RWPE2 (cell line): ENCODE measurements at places on chromosomes 12 and 14.

- no peak for DNase-seq
Observed at GRCh38 chr14:50794068-50794645, 36.8 kb downstream of the NIN start.

DNA sequence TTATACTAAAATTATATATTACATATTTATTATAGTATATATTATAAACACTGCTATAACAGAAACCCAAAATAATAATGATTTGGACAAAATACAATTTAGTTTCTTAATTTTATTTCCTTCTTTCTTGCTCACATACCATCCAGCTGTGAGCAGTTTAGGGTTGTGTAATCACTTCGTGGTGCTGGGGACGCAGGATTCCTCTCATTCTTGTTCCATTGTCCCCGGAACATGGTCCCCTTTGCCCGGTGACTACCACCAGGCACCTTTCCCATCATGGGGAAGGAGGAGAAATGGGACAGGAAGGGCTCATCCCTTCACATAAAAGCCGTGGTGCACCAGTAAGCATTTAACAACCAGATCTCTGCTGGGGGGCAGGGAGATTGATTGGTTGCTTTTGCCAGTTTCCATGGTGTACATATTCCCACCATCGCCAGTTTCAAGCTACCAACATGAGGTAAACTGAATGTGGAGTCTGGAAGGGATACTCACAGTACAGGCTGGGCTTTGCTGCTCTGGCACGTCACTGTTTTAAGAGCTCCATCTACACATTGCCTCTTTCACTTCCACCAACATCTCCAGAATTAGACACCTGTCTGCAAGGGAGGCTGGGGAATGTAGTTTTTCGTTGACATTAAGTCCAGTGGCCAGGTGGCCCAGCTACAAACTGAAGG is 191.5 kb downstream of the TMEM132C start:
- no peak for DNase-seq

- DNase-seq, result no peak
Observed at GRCh38 chr14:103123634-103124500, 606 bp downstream of the TNFAIP2 start.

DNA sequence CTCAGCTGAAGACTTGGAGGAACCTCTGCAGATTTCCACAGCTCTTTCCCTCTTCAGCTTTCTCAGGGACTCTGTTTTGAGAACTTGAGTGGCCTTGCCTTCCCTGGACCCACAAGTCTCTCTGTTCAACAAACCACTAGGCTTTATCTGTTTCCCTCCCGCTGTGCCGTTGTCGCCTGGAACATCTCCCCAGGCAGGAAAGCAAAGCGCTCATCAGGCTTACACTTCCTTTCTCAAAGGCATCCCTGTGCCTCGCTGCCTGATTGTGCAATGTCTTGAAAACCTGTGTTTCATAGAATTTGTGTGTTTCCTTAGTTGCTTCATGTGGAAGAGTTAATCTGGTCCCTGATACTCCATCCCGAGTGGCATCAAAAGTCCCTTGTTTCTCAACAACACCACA is 64.1 kb downstream of the PPM1A start:
- DNase-seq, result no peak

GRCh38 chr12:72075401-72075800 is 136.8 kb downstream of the TPH2 start:
- DNase-seq, result no peak

DNA sequence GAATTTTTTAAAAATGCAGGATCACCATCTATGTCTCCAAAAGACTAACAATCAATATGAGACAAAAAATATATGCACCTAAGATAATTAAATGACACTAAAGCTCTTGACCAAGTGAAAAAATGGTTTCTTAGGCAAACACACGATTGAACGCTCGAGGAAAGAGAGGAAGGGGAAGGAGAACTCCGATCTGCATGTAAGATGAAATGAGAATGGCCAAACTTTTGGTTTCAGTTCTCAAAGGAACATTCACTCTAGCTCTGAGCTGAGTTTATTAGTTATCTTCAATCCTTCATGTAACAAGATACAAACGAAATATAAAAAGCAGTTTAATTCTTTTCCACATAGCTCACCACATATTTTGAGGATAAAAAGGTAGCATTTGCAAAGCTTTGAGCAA is 2.8 kb downstream of the DYRK4 start:
- DNase-seq, result no peak

DNA sequence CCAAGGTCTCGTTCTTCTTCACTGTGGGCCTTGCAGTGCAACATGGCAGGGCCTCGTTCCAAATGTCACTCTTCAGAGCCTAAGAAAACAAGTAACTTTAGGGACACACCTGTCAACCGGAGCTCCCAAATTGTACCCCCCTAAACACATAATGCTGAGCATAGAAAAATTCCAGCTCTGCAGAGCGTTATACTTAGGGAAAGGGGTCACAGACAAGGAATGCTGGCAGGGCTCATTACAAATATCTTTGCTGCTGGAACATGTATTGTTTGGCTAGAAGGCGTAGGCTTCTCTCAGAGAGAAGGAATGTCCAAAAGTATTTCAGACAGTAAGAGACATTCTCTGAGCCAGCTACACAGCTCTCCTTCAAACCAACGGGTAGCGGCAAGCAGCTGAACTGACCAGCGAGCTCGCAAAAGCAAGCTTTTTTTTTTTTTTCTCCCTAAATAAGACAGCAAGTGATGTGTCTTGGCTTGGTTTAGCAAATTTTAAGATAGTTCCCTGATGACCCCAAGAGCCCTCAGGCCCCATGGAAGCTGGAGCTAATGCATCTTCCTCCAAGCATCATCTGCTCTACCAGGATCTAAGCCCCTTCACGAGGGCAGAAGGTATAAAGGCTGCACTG is 24.5 kb downstream of the SSH1 start:
- DNase-seq, result no peak

- DNase-seq, result no peak
Observed at GRCh38 chr14:79453276-79453675, 758.0 kb downstream of the DIO2 start.
